ENCODE measurements at places on chromosomes 3 and 15.
A peak's percentile ranks its signal among the peaks of the same experiment; 100 is the strongest.

DNA sequence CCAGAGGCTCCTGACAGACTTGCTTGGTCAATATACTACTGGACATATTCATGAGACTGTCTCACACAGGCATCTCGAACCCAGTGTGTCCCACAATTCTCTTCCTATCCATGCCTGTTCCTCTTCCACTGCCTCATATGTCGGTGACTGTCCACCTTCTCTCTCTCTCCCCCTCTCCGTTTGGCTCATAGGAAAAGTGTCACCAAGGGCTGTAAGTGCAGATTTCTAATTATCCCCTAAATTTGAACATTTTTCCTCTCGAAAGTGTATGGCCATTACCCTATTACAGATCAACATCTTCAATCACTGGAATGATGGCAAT, 22.5 kb upstream of the MUC20 start:
- no peak for DNase-seq

- DNase-seq = peak; percentile 15
Measured at GRCh38 chr3:117399311-117400078, 689.9 kb downstream of the TUSC7 start.

DNA sequence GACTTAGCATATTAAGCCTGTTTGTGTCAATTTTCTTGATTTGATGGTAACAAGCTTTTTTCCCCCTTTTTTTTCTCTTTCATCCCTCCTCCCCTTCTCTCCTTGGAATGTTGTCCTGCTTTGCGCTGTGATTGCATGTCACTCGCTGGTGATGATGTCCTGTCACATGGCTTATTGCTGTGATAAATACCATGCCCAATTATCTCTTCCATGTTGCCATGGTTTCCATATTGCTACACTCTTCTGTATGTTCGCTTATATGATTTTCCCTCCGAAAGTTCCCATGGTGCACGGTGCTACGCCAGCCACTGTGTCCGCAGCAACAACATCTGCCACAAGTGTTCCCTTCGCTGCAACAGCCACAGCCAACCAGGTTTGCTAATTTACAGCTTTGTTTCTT, 187.3 kb downstream of the MBNL1 start:
- no peak for DNase-seq

DNA sequence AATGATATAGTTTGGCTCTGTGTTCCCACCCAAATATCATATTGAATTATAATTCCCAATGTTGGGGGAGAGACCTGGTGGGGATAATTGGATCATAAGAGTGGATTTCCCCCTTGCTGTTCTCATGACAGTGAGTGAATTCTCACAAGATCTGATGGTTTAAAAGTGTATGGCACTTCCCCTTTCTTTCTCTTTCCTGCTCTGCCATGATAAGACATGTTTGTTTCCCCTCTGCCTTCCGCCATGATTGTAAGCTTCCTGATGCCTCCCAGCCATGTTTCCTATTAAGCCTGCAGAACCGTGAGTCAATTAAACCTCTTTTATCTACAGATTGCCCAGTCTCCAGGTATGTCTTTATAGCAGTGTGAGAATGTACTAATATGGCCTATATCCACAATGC, 126.7 kb upstream of the GMNC start:
- no peak for DNase-seq

- no peak for DNase-seq
Measured at GRCh38 chr3:143658861-143659260, 189.4 kb downstream of the SLC9A9 start.

- DNase-seq = no peak
Measured at GRCh38 chr15:33438396-33438795, 127.6 kb downstream of the RYR3 start.

- DNase-seq = no peak
Measured at GRCh38 chr3:195696632-195697278, 24.0 kb upstream of the MUC20 start.

DNA sequence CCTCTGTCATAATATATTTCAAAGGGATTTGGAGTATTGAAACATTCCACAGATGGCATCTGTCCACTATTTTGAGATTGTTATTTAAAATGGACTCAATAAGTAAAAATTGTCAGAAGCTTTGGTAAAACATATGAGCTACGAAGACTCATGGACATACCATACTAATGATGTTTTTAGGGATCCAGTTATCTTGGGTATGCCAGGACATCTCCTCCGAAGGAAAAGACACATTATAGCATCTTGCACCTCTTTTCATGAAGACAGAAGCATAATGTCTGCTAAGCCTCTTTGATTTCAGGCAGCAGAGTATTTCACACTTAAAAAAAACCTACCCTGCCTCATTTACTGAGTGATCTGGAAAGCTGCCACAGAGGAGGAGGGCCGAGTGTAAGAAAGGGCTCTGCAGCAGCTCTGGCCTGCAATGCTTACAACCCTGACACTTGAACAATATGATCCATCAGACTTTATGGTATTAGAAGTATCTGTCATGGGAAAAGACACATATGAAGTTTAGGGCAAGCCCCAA, 284.8 kb downstream of the TUSC7 start:
- DNase-seq = no peak

DNA sequence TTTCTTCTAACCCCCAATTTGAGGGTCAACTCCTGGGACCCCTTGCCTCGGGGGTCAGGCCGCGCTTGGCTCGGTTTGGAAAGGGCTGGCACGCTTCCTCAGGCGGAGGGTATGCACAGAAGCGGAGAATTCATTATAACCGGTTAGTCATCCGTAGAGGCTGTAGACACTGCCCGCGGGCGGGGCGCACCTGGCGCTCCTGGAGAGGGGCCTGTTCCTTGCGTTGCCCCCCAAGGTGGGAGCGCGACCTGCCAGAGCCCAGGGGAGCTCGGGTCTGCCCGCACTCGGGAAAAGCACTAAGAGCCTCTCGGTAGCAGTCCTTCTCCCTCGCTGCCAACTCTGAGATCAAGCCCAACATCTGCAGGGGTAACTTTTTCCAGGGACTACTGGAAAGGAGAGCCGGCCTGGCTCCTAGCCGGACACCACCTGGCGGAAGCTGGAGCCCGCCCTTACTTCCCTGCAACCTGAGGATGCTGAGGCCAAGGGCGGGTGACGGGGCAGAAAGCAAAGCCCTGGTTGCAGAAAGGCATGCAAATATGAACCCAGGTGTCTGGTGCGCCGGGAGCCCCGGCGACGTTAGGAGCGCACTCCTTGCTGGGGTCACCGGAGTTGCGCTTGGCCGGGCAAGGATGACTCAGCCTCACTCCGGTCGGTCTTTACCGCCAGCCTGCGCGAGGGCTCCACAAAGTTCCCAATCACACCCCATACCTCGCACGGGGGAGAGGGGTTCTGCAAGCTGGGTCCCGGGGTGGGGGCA, 1.5 kb upstream of the CACNA2D3 start:
- DNase-seq = peak; percentile 33

DNA sequence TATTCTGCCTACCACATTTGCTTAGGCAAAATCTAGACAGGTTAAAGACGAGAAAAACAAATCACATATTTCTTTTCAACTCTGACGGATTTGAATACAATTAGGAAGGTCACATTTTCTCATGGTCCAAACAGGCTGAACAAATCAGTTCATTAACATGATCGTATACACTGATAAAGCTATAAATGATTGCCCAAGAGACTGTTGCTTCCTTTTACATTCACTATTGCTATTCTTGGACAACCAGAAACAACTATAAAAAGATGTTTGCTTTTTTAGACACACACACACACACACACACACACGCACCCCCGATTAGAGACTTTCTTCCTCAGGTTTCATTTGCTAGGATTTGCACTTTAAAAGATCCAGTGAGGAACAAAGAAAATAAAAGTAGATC, 122.3 kb upstream of the BHLHE40 start:
- DNase-seq = no peak

- DNase-seq = peak; percentile 75
Measured at GRCh38 chr3:57060089-57060821, at the start of gene SPATA12. TSS of gene SPATA12 (plus strand) at chr3:57060664. CDS start at chr3:57073695, 13,031 bp downstream.

DNA sequence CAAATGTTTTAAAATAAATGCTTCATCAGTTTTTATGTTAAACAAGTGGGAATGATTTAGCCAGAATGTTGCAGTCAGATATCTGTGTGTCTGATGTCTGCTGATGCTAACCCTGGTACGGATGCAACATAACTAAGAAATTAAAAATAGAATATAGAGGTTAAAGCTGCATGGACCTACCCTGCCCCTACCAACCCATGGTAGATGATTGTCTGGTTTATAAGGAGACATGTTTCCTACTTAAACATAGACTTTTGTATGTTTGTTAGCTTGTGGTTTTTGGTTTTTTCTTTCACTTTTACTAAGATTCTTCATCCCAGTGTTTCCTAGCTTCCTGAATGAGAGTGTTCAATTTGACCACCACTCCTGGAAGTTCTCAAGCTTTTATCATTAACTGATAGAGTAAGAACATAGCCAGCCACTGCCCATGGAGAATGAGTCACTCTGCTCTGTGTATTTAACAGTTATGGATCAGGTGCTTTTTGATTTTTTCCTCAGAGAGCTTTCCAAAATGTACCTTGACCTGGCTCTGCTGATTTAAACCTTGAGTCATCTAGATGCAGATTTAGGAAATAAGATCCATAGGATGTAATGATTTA, 70.7 kb upstream of the VEPH1 start:
- no peak for DNase-seq

- DNase-seq = no peak
Measured at GRCh38 chr15:90020936-90021507, 19.9 kb downstream of the ZNF710 start.

DNA sequence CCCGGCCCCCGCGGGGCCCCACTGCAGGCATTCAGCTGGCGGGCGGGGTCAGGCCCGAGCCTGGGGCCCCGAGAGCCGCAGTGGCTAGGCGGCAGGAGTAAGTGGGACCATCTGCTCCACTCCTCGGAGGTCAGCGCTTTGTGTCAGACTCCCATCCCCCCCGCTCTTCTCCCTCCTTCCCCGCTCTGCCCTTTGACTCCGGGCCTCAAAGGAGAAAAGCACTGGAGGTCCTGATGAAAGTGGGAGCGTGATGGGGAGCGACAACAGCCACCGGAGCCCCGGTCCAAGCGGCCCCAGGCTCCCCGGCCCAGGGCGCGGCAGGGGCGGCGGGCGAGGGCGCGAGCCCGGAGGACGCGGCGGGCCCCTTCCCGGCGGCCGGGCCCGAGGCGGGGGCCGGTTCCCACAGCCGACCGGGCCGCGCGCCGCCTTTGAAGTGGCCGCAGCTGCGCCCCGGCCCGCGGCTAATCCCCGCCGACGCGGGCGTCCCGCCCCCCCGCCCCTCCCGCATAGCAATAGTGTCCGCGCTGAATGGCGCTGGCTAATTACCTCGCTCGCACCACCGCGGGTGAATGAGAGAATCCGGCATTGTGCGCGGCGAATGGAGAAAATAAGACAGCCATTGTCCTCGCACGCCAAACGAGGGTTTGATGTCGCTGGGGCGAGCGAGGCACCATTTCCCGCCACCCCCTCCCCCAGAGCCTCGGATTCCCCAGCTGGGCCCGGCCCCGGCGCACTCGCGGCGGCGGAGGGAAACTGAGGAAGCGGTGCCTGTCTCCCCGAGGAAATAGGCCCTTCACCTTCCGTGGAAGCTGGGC, 22.4 kb downstream of the IGDCC3 start:
- no peak for DNase-seq

GRCh38 chr3:13023235-13023970, 49.8 kb downstream of the IQSEC1 start:
- no peak for DNase-seq

GRCh38 chr3:68249265-68249664, 594.9 kb upstream of the SUCLG2 start:
- DNase-seq = no peak

- DNase-seq = no peak
Measured at GRCh38 chr3:30747771-30748281, 141.4 kb downstream of the TGFBR2 start.

DNA sequence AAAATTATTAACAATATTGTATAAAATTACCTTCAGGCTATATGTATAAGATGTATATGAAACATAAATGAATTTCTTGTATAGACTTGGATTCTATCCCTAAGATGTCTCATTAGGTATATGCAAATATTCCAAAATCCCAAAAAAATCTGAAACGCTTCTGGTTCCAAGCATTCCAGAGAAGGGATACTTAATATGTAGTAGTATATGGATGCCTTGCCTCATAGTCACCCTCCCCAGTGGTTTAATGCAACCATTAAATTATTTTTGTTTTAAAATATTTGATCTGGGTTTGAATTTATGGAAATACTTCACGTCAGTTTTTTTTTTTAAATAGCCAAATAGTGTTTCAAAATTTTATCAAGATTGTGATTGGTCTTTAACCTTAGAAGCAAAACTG, 27.2 kb downstream of the PLCL2 start:
- no peak for DNase-seq

GRCh38 chr3:11668243-11669235, 24.8 kb upstream of the VGLL4 start:
- DNase-seq = no peak

GRCh38 chr3:144760831-144761230, 789.2 kb downstream of the DIPK2A start:
- DNase-seq = no peak

DNA sequence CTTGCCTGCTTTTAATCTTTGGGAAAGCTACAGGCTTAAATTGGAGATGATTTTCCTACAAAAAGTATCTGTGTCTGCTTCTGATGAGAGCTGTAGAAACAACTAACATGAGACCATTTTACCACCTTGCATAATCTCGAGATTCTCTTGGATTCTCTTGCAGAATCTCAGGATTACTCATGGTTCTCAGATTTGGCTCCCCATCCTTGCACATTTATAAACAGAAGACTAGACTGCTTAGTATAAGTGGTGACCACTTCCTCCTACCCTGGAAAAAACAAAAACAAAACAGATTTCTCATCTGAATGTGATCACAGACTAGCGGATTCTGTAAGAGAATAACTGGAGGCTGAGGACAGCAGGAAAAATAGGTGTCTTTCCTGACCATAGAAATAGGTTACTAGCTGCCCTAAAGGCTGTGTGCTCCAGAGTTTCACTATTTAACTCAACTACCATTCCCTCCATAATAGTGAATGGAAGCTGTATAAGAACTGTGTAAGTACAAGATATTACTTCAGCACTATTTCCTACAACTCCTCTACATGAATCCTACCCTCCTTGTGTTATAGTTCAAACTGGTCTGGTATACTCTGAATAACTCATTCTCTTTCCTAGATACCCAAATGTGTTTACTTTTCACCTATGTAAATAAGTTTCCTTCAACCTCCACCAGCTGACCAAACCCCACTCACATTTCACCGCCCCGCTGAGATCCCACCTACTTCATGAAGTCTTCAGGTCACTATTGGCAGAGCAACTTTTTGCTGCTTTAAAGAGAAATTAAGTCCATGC, 122.2 kb upstream of the C2CD4B start:
- no peak for DNase-seq

DNA sequence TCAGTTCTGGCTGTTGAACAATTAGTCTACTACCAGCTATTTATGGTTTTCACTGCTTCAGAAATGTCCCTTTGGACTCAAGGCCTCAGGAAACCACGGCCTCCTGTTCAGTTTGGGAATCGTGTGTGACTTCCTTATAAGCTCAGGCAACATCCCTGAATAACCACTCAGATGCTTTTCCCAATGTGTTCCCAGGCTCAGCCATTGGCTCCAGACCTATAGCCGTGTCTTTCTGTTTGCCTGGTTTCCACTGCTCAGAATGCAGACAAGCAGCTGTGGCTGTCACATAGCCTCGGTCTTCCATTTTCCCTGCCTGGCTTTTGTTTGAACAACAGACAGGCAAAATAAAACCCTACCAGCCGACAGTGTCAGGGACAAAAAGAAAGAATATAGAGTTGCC, 63.2 kb upstream of the ATP2B2 start:
- DNase-seq = no peak
